Cardiac septum (tissue), 1 donor: ENCODE measurements at places on chromosomes 6 and 20. TPM values are rescaled to one million over a fixed set of nuclear protein-coding genes. Genes with fewer than 3 reads are reported as not detected.

DNA sequence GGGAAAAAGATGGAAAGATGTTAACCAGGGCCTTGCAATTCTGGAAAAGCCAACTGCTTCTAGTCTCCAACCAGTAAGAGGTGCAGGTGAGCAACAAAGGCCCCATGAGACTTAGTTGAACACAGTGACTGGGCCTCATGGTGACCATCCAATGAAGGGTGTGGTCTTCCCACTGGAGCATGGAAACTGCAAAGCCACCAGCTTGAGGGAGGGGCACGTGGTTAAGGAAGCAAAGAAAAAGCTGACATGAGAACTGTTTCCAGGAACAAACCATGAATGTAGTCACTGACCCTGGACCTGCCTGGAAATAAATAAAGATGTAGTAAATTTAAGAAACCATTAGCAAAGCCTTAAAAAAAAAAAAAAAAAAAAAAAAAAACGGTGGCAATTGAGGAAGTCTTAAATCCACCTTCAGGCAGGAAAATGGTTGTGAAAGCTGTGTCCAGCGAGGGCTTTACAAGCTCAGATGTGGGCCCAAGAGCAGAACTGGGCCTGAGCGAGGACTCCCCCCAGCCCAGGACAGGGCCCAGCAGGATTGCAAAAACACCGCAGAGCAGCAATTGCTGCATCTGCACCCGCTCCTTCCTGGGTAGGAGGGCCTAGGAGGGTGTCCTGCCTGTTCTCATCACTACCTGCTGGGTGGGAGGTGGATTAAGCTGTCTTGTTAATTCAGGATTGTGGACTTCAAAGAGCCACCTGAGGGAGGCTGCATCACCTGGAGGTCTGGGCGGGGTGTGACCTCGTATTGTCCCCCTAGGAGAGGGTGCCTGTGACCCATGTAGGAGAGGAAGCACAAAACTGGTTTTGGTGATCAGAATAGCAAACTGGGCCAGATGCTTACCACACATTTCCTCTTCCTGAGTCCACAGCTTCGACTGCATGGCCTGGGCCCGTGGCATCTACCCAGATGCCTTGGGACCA is 10.3 kb downstream of the GFRA4 start:
- peak; percentile 60 for DNase-seq

PBX2 gene
- 46.9 TPM for total RNA-seq

DNA sequence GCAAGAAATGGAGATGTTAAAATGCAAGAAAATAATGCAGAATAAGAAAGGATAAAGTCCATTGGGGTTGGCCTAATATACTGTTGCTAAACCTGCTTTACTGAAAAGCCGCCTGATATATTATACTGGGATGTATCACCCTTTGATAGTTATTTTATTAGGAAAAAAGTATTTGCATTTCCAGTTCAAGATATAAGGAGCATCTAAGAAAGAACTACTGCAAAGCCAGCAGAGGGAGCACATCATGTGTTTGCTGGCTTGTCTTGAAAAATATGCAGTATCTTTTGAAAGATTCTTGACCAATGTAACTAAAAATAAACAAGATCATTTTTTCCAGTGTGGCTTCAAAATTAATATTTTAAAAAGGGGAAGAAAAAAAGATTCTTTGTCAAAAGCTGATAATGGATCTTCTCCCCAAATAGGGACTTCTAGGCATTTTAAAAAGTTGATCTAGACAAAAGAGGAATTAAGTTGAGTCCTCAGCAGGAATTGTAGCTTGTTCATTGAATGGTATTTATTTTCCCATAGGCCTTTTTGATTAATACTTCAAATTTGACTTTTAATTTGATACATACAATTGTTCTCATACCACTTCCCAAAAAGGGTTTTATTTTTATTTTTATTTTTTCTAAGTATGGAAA is 214.9 kb downstream of the ZFAND3 start:
- DNase-seq: no peak

GRCh38 chr20:58618351-58619076 is 32.6 kb upstream of the STX16 start:
- no peak for DNase-seq

DNA sequence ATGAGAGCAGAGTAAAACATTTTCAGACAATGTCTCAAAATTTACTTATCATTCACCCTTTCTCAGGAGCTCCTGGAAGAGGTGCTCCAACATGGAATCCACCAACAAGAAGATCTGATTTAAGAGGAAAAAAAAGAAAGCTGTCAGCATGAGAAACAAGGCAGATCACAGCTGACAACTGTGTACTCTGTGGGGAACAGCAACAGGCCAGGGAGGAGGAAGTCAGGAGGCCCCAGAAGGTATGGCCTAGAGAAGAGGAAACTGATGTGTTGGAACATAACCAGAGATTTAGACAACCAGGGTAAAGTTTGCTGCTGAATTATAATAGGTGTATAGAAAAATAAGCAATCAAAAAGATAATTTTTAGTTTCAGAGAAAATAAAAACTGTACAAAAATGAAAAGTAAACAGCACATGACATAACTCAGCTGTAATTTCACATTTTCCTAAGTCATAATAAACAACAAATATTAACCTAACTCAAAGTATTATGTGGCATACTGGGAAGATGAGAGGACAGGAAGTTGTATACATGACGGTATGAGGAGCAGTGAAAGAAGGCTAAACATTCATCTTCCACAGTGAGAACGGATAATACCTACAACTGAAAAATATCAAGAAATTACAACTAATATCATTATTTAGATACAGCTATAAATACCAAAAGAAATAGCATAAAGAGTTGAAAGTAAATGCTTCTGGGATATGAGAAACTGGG is 113.6 kb upstream of the EMILIN3 start:
- no peak for DNase-seq

DNA sequence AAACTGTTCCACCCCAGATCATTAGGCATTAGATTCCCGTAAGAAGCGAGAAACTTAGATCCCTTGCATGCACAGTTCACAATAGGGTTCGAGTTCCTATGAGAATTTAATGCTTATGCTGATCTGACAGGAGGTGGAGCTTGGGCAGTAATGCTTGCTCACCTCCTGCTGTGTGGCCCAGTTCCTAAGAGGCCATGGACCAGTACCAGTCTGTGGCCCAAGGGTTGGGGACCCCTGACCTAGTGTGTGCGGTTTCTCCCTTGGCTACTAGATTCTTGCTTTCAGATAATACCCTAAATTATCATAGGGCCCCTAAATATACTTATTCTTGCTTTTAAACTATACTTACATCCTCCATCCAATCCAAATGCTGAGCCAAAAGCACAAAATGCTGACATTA is 1.9 kb upstream of the GPSM3 start:
- DNase-seq: no peak

GRCh38 chr6:53727748-53728147 is 62.2 kb upstream of the KLHL31 start:
- no peak for DNase-seq

DNA sequence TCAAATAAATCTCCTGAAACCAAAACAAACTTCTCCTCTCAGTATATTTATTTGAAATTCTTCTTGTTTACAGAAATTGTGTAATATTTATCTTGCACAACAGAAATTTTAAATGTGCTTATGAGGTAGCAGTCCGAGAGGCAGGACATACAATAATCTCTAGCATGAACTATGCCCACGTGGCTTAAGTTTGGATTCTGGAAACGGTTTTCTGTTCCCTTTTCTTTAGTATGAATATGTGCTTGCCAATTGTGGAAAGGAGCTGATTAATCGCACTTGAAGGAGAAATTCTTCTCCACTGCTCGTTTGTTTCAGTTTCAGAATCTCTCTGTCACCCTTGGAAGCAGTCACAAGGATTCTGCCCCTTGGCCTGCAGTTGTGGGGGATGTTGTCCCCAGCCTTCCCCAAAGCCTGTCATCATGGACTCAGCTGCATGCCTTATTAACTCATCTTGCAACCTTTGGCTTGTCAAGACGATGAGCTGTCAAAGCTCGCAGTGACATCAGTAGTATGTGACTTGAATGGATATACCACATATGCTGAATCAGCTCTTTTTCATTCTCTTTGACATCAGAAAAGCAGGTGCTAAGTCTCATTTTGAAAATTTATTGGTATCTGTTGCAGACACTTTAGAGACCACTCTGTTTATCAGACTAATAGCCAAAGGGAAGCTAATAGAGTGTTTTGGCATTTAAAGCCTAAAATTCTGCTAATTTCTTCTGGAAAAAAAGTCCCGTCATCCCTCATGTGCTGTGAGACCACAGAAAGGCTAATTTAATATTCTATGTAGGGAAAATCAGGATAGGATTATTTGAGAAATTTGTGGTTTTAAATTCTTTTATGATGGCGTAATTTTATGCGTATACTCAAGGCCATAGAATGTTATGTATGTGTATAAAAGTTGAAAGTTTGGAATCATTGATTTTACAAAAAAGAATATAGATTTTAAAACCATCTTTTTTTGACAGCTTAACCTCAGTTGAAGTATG is 186.8 kb downstream of the ARID1B start:
- no peak for DNase-seq

DNA sequence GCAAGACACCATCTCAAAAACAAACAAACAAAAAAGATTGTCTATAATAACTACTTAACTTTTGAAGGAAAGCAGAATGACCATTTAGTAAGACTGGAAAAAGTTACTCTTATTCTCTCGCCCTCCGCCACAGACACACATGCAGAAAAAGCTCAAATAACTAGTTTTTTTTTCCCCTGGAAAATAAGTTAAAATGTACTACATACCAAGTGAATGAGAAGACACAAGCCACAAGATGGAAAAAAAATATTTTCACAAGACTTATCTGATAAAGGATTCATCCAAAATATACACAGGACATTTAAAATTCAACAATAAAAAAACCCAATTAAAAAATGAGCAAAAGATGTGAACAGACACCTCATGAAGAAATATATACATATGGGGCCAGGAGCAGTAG is 31.9 kb downstream of the NUDT3 start:
- no peak for DNase-seq

- DNase-seq: no peak
Measured at GRCh38 chr6:37289931-37290330, 32.0 kb upstream of the TMEM217 start.

- DNase-seq: no peak
Measured at GRCh38 chr6:53715434-53715833, 49.9 kb upstream of the KLHL31 start.

- DNase-seq: no peak
Measured at GRCh38 chr6:119961450-119961849, 611.9 kb upstream of the MAN1A1 start.

CCM2L gene
- 7.0 TPM for total RNA-seq

ABCF1 gene
- 44.2 TPM for total RNA-seq

GRCh38 chr6:121544691-121545090 is 109.2 kb downstream of the GJA1 start:
- DNase-seq: no peak

DNA sequence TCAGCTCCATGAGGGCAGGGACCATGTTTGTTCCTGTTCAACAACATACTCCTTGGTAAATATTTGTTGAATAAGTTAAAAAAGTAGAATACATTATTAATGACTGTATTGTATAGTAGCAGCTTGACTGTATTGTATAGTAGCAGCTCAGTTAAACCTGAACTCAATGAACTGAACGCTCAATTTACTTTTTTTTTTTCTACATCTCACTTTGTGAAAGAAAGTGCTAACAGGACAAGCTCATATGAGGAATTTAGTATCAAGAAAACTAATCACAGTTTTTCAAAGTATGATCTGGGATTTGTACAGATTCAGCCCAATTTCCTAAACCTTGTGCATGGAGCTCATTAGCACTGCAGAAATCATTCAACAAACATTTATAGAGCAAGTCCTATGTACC is 38.8 kb upstream of the NR2E1 start:
- DNase-seq: no peak

DNA sequence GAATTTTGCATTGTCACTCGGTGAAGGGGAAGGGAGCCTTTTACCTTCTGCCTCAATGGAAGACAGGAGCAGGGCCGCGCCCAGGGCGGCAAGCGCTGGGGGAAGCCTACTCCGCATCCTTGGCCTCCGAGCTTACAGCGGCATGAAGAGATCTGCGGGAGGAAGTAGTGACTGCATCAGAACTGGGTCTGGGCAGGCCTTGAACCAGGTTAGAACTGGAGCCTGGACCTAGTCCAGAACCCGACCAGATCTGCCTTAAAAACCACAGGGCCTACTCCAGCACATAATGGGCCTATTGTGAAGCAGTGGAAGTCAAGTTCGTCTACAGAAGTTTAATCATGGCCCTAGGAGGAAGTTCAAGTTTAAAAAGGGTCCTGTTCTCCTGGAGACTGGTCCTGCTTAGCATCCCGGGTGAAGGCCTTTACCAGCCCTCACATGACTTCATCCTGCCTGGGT is 3.1 kb downstream of the COL12A1 start:
- no peak for DNase-seq

- no peak for DNase-seq
Measured at GRCh38 chr6:13302291-13302690, 26.0 kb downstream of the TBC1D7 start.
